Mesangial cell (primary cell): ENCODE measurements at places on chromosomes 1 and 21. TPM values are rescaled to one million over a fixed set of nuclear protein-coding genes. Genes with fewer than 3 reads are reported as not detected.

Gene PRAMEF17
- total RNA-seq = not detected in 2 replicates

Gene KRTAP20-4
- not detected in 2 replicates for total RNA-seq

Gene IGSF5
- total RNA-seq = 0.33 and 0.89 TPM in 2 replicates

Gene CCDC27
- total RNA-seq = not detected in 2 replicates

Gene KCNQ4
- total RNA-seq = 0.49 and 1.3 TPM in 2 replicates

Gene CSF3R
- not detected in 2 replicates for total RNA-seq

Gene CELA3A
- not detected in 2 replicates for total RNA-seq

Gene LY9
- not detected in 2 replicates for total RNA-seq

Gene CHAF1B
- total RNA-seq = 2.3 and 12.1 TPM in 2 replicates

Gene COL24A1
- under 0.01 and 0.51 TPM in 2 replicates for total RNA-seq

Gene HSPB7
- total RNA-seq = 0.13 TPM in 1 of 2 replicates, not detected in the other

Gene VPS45
- 18.5 and 19.9 TPM in 2 replicates for total RNA-seq

Gene PRR9
- not detected in 2 replicates for total RNA-seq

Gene FH
- 54.0 and 110 TPM in 2 replicates for total RNA-seq

Gene CYB5RL
- total RNA-seq = 4.2 and 6.2 TPM in 2 replicates

Gene CFAP74
- total RNA-seq = under 0.01 TPM in 1 of 2 replicates, not detected in the other

Gene OSBPL9
- 61.6 and 65.5 TPM in 2 replicates for total RNA-seq

Gene PTGER3
- not detected in 2 replicates for total RNA-seq

Gene PPIAL4G
- total RNA-seq = not detected in 2 replicates

Gene C1orf87
- total RNA-seq = under 0.01 TPM in 1 of 2 replicates, not detected in the other

Gene CD1E
- total RNA-seq = not detected in 2 replicates

Gene ESPN
- total RNA-seq = 0.25 and 0.33 TPM in 2 replicates

Gene SYT11
- total RNA-seq = 12.7 and 21.8 TPM in 2 replicates

Gene NT5C1A
- not detected in 2 replicates for total RNA-seq

Gene C1orf116
- 1.3 and 2.4 TPM in 2 replicates for total RNA-seq

Gene VANGL2
- 7.3 and 13.2 TPM in 2 replicates for total RNA-seq

Gene PTGFR
- 0.33 and 0.63 TPM in 2 replicates for total RNA-seq

Gene PLA2G5
- total RNA-seq = not detected in 2 replicates

Gene NPR1
- total RNA-seq = 4.7 and 74.3 TPM in 2 replicates

Gene CASQ1
- not detected in 2 replicates for total RNA-seq
